DND-41 (cell line): ENCODE measurements at places on chromosomes 5 and 9.

- DNase-seq: no peak
These were observed 4.4 kb upstream of the EBF1 start for GRCh38 chr5:159104051-159104651.

GRCh38 chr9:134007571-134007970 lies 15.4 kb upstream of the VAV2 start:
- no peak for DNase-seq

- no peak for DNase-seq
These were observed 4.1 kb downstream of the NACC2 start for GRCh38 chr9:136090768-136091581.

GRCh38 chr5:99000876-99001275 lies 72.1 kb upstream of the CHD1 start:
- DNase-seq: no peak

GRCh38 chr9:137045294-137046087 lies 486 bp downstream of the NPDC1 start:
- no peak for DNase-seq

DNA sequence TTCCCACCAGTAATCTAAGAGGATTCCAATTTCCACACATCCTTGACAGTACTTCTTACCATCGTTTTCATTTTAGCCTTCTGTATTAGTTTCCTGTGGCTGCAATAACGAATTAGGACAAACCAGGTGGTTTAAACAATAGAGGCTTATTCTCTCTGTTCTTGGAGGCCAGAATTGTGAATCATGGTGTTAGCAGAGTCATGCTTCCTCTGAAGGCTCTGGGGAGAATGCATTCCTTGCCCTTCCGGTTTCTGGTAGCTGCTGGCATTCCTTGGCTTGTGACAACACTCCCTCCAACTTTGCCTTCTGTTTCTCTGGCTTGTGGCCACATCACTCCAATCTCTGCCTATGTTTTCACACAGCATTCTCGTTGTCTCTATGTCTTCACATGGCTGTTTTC lies 23.5 kb downstream of the RIGI start:
- no peak for DNase-seq

DNA sequence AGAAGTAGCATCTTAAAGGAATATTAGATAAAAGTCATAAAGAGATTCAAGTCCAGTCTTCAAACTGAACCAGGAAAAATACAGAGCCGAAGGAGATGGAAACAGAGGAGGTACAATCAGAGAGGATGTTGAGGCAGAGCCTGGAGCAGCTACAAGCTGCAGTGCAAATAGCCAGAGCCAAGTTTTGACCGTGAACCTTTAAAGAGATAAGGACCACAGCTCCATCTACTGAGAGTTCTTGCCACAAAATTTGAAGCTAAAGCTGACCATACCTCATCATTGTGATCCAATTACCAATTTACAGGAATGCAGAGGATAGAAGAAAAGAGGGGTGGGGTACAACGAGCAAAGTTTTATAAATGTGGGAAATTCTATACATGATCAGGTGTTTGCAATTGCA lies 10.4 kb upstream of the DEPDC1B start:
- DNase-seq: no peak

- DNase-seq: no peak
These were observed 197.8 kb downstream of the HSPA4 start for GRCh38 chr5:133249593-133249992.

DNA sequence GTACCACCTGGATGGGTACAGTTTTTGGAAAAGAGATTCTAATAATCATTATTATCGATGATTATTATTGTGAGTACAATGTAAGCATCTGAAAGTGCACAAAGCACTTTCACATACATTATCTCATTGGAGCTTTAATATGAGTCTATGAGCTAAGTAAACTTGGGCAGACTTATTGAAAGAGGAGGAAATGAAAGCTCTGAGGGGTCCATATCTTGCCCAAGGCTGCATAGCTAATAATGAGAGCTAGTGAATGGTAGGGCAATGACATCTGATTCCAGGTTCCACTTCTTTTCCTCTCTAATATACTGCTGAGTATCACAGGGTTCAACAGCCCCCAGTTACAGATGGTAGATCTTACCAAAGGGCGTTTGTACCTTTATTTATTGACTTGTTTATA lies 26.1 kb downstream of the TIMD4 start:
- DNase-seq: no peak

GRCh38 chr5:32587067-32587551 lies 1.8 kb downstream of the SUB1 start:
- no peak for DNase-seq

GRCh38 chr5:166163996-166164610 lies 2127.3 kb upstream of the WWC1 start:
- DNase-seq: no peak

- DNase-seq: peak; percentile 24
These were observed 31.1 kb upstream of the CPLX2 start for GRCh38 chr5:175840050-175840841.
